GM12878 (cell line): ENCODE measurements at places on chromosomes 12 and 14.

DNA sequence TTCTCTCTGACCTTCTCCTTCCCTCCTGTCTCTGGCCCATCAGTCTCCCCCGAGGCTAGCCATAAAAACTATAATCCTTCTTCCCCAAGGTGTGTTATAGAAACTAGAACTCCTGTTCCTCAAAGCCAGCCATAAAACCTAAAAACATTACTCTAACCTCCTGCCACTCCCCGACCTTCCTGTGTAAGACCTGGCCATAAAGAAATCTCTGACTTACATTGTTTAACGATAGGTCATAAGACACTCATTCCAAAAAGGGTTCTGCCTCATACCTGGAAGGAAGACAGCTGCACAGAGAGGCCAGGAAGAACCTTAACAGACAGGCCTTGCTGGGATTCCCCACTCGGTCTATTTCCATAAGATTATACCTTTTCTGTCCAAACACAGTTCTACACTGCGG, 70.9 kb upstream of the EEA1 start:
- no peak for DNase-seq

GRCh38 chr12:89047856-89048418, 304.4 kb downstream of the DUSP6 start:
- DNase-seq, result no peak

DNA sequence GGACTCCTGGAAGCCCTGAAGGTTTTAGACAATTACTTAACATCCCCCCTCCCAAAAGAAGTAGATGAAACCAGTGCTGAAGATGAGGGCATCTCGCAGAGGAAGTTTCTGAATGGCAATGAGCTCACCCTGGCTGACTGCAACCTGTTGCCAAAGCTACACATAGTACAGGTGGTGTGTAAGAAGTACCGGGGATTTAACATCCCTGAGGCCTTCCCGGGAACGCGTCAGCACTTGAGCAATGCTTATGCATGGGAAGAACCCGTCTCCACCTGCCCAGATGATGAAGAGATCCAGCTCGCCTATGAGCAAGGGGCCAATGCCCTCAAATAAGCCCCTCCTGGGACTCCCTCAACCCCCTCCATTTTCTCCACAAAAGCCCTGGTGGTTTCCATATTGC, 10.6 kb upstream of the SPPL3 start:
- DNase-seq, result no peak

GRCh38 chr12:127192391-127192790, 1074.6 kb upstream of the TMEM132C start:
- DNase-seq, result no peak

- no peak for DNase-seq
Observed at GRCh38 chr14:92719421-92719820, 29.0 kb downstream of the LGMN start.

- DNase-seq, result no peak
Observed at GRCh38 chr12:13095266-13095995, 8.0 kb downstream of the GSG1 start.

DNA sequence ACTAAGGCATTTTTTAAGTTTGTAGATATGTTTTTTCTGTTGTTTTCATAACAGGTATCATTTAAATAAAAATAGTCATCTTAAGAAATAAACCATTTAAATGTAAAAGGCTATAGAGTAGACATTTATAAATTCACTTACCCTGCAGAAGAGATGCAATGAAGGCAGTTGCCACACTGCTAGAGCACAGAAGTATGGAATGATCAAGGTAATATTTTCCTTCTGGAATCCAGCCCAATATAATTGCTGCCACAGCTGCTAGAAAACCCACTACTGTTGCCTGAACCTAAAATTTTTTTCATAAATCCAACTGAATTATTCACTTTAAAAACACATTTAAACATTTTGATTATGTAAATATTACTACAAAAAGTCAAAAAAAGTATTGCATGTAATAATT, 69.2 kb downstream of the SLC41A2 start:
- DNase-seq, result no peak

GRCh38 chr12:42981379-42981778, 391.8 kb upstream of the PRICKLE1 start:
- no peak for DNase-seq
